Activated CD8-positive, alpha-beta memory T cell treated with anti-CD3 and anti-CD28 coated beads for 1 hour (primary cell): ENCODE measurements at places on chromosomes 12 and 14.

GRCh38 chr12:49708851-49709250 is 1.6 kb upstream of the FMNL3 start:
- DNase-seq, result no peak

GRCh38 chr12:12070674-12071656 is at the start of gene BCL2L14:
TSS of gene BCL2L14 (plus strand) at chr12:12070939. CDS start at chr12:12079306, 8,367 bp downstream.
- DNase-seq, result no peak

GRCh38 chr12:1607940-1608712 is 13.7 kb upstream of the FBXL14 start:
- DNase-seq, result no peak

GRCh38 chr12:26460361-26460760 is 265.0 kb downstream of the SSPN start:
- no peak for DNase-seq

DNA sequence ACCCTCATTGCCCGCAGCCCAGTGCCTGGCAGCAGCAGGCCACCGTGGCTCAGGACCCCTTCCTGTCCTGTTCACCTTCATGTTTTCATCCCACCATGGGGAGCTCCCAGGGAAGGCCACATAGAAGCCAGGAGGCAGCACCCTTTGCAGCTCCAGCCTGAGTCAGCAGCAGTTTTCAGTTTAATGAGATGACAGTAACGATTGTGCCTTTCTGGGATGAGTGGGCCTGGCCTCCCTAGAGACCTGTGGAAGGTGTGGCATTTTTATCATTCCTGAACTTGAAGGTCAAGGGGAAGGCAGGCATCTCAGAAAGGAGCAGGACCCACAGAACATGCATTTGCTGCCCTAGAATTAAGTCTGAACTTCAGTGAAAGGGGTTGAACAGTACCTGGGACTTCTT is 532.8 kb downstream of the FUT8 start:
- no peak for DNase-seq

- DNase-seq, result no peak
Measured at GRCh38 chr14:32244404-32244803, 41.3 kb upstream of the RNU6-8 start.

- DNase-seq, result peak; percentile 65
Measured at GRCh38 chr14:23559010-23559925, 3.2 kb downstream of the THTPA start.

- DNase-seq, result no peak
Measured at GRCh38 chr14:89870316-89870715, 84.2 kb downstream of the EFCAB11 start.

DNA sequence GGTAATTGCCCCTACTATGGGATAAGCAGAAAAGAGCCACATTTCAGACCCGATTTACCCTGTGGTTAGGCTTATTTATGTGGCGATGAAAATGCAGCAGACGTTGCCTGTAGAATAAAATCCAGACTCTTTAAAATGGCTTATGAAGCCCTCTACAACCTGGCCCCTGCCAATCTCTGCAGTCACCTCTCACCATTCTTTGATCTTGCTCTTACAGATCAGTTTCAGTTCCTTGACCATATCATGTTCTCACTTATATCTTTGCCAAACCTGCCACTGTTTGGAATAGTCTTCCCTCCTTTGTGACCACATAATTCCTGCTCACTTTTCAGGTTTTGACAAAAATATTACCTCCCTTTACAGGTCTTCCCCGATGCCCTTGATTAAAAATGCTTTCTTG is 264.3 kb upstream of the GARIN6 start:
- no peak for DNase-seq

DNA sequence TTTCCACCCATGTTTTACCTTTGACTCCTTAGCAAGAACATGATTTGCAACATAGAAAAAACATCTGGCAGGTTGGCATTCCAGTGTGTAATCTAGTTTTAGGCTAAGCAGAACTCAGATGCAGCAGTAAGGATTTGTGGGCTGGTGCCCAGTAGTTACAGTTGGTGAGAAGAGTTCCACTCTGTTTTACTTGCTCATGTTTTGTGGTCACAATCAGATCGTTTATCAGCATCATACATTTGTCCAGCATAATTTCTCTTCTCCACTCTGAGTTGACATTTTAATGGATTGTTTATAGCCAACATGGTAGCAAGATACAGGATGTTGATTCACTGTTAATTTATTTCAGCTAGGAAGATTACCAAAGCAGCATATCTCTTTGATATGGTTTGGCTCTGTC is 120.0 kb downstream of the PDE6H start:
- no peak for DNase-seq

DNA sequence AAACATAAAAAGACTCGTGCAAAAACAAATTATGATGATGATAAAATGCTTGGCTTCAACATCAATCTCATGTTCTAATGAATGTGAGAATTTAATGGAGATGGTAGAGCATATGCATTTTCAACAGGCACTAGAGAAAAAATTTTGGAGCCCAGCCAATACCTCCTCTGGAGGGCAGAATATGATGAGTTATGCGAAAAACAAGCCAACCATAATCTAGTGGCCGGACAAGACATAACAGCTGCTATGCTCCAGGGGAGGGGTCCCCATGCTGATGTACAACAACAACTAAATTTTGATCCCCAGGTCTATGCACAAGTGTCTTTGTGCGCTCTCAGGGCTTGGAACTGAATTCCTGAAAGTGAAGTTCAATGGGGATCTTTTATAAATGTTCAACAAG is 1197.5 kb downstream of the LRFN5 start:
- no peak for DNase-seq
